Stimulated activated CD4-positive, alpha-beta T cell treated with anti-CD3 and anti-CD28 coated beads, TNF-alpha, amount 100 ng/mL, for 4 hours (primary cell): ENCODE measurements at places on chromosomes 4 and X.

DNA sequence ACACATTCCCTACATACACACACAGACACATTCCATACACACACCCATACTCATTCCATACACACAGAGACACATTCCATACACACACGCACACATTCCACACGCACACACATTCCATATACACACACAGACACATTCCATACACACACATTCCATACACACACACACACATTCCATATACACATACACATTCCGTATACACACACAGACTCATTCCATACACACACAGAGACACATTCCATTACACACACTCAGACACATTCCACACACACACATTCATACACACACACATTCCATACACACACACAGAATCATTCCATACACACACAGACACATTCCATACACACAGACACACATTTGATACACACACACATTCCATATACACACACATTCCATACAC, 15.2 kb downstream of the LINC00632 start:
- DNase-seq, result no peak

GRCh38 chrX:2388669-2389068, 112.1 kb downstream of the DHRSX start:
- DNase-seq, result no peak

DNA sequence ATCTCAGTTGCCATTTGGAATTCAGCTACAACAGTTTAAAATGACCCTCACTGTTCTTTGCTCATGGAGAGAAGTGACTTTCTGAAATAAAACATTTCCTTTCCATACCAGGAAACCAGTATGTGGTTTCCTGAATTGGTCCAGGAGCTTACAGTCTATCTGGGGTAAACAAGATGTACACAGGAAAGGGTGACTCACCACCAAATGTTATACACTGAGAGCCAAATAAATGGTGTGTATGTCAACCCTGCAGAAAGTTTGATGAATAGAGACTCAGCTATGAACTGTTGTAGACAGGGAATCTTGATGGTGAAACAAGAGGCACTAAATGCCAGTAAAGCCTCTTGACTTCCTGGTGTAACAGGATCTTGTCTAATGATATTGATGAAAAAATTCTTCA, 100.4 kb downstream of the HS6ST2 start:
- no peak for DNase-seq

DNA sequence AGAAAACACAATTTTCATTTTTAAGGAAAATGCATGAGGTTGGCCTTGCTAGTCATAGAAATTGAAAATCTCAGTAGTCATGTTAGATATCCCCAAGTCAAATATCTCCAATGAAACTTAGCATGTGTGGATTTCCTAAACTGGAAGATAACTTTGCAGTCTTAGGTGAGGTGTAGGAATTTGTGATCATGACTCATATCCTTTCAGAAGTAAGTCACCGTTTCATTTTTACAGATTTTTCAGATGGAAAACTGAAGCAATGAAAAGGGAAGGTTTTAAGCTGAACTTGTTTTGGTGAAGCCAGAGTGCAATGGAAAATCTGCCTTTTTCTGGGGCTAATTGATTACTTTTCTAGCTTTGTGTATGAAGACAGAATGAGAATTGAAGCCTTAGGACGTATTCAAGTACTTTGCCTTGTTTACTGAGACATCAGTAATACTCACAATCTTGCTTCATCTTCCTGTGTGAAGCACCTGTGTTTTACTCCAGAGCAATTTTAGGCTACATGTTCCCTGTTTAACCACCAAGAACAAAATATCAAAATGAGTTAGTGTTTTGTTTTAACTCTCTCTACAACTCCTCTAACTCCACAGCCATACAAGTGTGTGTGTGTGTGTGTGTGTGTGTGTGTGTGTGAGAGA, 1662.8 kb upstream of the ADGRL3 start:
- no peak for DNase-seq
